ENCODE measurements at places on chromosomes 13 and 19. TPM values are rescaled to one million over a fixed set of nuclear protein-coding genes. Genes with fewer than 3 reads are reported as not detected.

ICAM1 gene
- 7.3 TPM for total RNA-seq

- peaks cover 7% of the 10 kb centered on the region for H3K4me1 ChIP-seq
- H3K4me3 ChIP-seq, result no peak within 1 kb of the TSS
- DNase-seq, result no peak
- no peak within 1 kb of the TSS for H3K27ac ChIP-seq
These were observed at the start of gene SMIM24 for GRCh38 chr19:3480383-3481091. Gene SMIM24 (minus strand): TSS chr19:3480525. CDS start chr19:3480463, 62 bp downstream.

GRCh38 chr19:34806976-34807860 is 34.2 kb upstream of the ZNF599 start:
- no peak for DNase-seq
- H3K36me3 ChIP-seq, result no peaks in the 10 kb centered on the region
- H3K4me3 ChIP-seq, result no peak overlapping the region
- no peak overlapping the region for H3K27ac ChIP-seq
- H3K4me1 ChIP-seq, result no peaks in the 10 kb centered on the region

GRCh38 chr19:57317503-57317902 is 2.8 kb upstream of the ZNF543 start:
- H3K36me3 ChIP-seq, result no peaks in the 10 kb centered on the region
- no peak overlapping the region for H3K4me3 ChIP-seq
- H3K27me3 ChIP-seq, result no peaks in the 10 kb centered on the region
- H3K4me1 ChIP-seq, result peaks cover 24% of the 10 kb centered on the region
- no peak for DNase-seq
- no peak overlapping the region for H3K27ac ChIP-seq

DNA sequence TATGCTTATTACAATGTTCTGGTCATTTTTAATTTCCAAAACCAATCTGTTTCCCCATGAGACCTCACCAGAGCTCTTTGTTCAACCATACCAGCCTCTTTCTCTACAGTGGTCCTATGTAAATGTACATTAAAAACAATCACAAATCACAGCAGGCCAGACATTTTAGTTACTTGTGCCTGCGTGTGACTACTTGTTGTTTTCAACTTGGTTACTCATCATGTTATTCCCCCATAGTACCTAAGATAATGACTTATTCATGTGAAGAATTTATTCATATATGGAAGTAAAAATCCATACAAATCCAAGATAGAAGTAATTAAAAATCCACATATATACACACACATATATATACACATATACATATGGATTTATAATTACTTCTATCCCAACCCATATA is 379.6 kb downstream of the SLITRK6 start:
- H3K27ac ChIP-seq, result no peak overlapping the region
- no peak for DNase-seq
- H3K4me1 ChIP-seq, result no peaks in the 10 kb centered on the region
- no peak overlapping the region for H3K4me3 ChIP-seq

GRCh38 chr13:91291078-91291477 is 56.4 kb upstream of the MIR17HG start:
- H3K36me3 ChIP-seq, result no peaks in the 10 kb centered on the region
- H3K4me1 ChIP-seq, result no peaks in the 10 kb centered on the region
- DNase-seq, result no peak
- H3K27ac ChIP-seq, result no peak overlapping the region
- no peak overlapping the region for H3K4me3 ChIP-seq

GRCh38 chr13:112343591-112343990 is 32.6 kb upstream of the SPACA7 start:
- no peak overlapping the region for H3K27ac ChIP-seq
- H3K4me1 ChIP-seq, result no peaks in the 10 kb centered on the region
- no peak for DNase-seq
- H3K36me3 ChIP-seq, result no peaks in the 10 kb centered on the region
- H3K27me3 ChIP-seq, result peaks cover 6% of the 10 kb centered on the region

- no peak overlapping the region for H3K4me3 ChIP-seq
- no peak overlapping the region for H3K27ac ChIP-seq
These were observed 205.8 kb downstream of the GGACT start for GRCh38 chr13:100382785-100383184.

MRPL57 gene
- total RNA-seq, result 10.2 TPM

Measured in body of pancreas (tissue), 4 donors.